ENCODE measurements at places on chromosomes 16 and 17. TPM values are rescaled to one million over a fixed set of nuclear protein-coding genes. Genes with fewer than 3 reads are reported as not detected.

GRCh38 chr16:57606847-57607501 lies 21.5 kb upstream of the ADGRG1 start:
- no peak for DNase-seq

GRCh38 chr16:924063-924462 lies 46.7 kb downstream of the LMF1 start:
- no peak for DNase-seq

The CCL5 gene
- total RNA-seq = not detected

- DNase-seq = no peak
Observed at GRCh38 chr16:50011707-50012106, 13.3 kb upstream of the CNEP1R1 start.

DNA sequence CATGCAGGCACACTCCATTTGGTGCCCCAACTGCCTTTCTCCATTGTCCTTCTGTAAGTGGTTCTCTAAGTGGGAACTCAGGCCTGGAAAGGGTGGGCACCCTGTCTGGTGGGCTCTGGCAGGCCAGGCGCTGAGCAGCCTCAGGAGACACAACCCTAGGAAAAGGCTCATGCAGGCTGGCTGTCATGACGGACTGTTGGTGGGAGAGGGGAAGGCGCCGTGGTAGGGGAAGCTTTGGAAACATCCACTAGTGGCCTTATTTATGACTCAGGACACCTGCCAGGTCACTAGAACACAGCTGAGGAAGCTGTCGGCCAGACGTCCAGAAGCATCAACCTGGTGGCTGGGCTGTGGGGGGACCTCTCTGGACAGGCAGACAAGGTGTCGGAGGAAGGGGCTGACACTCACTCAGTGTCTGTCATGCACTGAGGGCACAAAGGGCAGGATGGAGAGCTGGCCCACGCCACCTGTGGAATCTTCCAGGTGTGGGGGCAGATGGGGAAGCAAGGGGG lies 216.0 kb downstream of the SEC14L1 start:
- no peak for DNase-seq

The C1QTNF1 gene
- total RNA-seq = 0.15 TPM

DNA sequence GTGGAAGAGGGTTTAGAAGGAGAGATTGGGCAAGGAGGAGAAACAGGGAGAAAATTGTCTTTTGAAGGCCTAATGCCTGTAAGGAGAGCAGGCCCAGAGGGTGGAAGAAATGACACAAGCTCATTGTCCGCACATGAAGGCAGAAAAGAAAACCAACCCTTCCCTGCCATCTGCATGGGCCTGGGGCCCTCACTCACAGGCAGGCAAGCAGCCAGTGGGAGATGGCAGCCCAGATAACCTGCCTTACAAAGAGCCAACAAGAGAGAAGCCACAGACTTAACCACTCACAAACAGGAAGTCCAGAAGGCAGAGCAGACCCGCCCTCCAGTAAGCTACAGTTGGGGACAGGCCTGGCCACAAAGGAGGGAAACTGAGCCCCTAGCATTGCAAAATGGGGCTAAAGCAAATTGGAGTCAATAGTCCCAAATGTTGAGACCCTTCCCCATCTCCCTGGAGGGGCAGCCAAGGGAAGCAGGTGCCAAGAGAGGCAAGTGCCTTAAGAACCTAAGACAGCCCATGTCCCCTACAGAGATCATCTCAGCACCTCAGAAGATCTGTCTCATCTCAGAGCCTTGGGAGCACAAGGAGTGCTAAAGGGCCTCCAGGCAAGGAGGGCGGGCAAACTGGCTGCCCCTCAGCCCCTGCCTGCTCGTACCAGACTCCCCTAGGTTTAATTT lies 7.3 kb upstream of the TSPOAP1 start:
- DNase-seq = no peak

DNA sequence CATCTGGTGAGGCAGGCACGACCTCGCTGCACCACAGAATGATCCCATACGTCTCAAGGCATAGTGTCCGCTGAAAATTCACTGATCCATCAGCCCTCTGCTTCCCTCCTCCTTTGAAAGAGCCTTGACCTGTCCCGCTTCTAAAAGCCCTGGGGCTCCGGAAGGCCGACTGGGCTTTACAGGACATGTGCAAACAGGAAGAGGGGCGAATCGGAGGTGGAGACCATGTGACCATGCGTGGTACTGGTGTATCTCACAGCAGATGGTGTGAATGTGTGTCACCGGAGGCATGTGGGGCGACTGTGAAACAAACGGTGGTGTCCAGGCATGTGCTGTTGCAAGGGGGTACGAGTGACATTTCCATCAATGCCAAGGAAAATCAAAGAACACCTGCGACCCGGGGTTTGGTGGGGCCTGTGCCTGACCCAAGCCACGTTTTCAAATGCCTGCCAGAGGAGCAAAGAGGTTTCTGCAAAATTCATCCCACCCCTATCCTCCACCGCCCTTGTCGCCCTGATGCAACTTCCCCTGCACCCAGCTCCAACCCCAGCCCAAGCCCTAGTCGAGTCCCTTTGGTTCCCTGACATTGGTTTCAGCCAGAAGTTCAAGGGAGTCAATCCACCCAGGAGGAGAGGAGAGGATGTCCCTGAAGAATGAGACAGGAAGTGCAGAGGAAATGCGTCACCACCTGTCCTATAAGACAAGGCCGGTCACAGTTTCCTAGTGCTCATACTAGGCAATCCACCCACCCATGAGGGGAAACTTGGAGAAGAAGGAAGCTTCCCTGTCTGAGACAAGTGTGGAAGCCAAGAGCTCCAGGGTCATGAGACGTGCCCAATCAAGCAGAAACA lies 5.9 kb upstream of the KCNJ18 start:
- no peak for DNase-seq

DNA sequence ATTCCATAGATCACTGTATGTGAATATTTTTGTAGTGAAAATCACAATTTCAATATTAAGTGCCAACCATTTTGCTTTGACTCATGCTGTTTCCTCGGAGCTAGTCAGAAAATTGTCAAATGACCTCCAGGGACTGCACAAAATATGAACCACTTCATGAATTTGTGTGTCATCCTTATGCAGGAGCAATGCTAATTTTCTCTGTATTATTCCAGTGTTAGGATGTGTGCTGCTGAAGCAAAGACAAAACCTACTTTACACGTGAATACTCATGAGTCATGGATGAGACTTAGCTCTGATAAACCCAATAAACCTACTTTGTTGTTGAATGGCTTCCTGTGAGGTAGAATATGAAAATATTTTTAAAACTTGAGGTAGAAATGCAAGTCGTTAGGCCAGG lies 65.2 kb downstream of the SHCBP1 start:
- DNase-seq = no peak

- DNase-seq = no peak
Observed at GRCh38 chr17:18280766-18281371, 20.4 kb downstream of the MIEF2 start.

DNA sequence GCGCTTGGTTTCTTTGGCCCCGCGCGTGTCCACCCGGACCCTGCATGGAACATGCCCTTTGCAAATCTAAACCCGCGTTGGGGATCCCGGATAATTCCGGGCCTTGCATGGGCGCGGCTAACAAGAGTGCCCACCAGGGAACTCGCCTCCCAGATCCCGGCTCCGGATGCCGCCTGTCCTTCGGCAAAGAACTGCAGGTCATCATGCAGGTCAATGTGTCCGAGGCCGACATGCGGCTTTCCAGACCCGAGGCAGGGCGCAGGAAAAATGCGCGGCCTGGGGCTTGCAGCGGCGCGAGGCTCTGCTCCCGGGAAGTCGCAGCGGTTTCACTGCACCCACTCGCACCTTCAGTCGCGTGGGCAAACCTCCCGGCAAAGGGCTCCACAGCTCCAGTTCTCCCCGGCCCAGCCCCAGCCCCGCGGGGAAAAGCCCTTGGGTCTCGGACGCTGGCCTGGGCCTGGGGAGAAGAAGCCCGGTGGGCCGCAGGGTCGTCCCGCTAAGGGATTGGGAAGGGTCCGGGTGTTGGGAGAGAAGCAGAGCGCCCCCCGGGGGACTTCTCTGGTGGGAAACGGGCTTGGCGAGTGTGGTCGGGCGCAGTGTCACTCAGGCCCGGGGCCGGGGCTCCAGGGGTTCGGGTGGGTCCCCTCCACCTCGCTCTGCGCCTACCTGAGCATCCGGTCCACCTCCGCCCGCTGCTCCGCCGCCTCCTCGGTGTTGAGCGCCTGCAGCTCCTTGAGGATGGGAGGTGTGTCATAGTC lies 805 bp downstream of the HNF1B start:
- DNase-seq = peak; percentile 62

DNA sequence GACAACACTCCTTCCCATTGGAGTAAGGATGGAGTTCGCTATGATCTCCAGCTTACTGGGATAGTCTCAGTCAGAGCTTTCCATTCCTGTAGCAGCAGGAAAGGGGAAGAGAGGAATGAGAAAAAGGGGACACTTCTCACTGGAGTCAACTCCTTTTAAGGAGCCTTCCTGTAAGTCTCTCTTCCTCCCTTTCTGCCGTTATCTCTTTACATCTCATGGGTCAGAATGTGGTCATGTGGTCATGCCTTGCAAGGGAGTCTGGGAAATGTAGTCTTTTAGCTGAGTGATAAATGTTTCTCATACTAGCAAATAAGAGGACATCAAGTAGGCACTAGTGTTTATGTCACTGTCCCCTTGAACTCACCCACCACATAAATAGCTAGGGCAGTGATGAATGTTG lies 227.3 kb downstream of the HAPSTR1 start:
- DNase-seq = no peak

GRCh38 chr16:31214708-31215286 lies 878 bp downstream of the TRIM72 start:
- DNase-seq = peak; percentile 41

DNA sequence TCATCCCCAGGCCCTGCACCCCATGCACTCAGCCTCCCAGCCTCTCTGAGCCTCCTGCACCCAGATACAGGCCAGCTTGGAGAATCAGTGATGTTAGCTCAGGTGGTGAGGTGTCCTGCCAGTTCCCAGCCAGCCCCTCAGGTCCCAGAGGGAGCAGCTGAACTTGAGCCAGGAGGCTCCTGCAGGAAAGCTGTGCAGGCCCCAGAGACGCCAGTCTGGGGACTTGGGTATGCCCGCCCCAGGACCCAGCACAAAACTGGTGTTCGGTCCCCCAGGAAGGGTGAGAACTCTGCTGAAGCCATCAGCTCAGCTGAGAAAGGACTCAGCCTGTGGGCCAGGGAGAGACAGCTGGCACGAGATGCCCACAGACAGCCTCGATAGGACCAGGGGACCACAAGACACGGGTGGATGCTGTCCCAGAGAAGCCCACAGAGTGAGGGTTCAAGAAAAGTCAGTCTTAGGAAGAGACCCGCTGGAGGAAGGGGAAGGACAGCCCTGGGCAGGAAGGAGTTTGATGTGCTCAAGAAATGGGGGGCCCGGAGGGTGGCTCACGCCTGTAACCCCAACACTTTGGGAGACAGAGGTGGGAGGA lies 11.0 kb downstream of the ENDOV start:
- DNase-seq = no peak

DNA sequence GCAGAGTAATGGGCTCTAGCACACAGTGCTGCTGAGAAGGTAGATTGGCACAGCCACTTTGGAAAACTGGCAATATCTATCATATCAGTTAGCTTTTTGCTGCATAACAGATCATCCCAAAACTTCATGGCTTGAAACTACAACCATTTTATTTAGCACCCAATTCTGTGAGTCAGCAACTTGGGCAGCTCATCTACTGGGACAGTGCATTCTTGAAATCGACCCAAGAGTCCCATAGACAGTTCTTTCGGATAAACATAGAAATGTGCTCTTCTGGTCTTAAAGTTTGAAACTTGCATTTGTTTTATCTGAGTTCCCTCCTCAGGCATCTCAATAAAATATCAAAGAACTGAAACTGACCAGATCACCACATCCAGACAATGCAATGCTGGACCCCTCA lies 76.7 kb downstream of the CEP112 start:
- no peak for DNase-seq

The NXN gene
- total RNA-seq = 177 TPM

GRCh38 chr17:1512351-1512750 lies 4.1 kb downstream of the INPP5K start:
- DNase-seq = no peak

DNA sequence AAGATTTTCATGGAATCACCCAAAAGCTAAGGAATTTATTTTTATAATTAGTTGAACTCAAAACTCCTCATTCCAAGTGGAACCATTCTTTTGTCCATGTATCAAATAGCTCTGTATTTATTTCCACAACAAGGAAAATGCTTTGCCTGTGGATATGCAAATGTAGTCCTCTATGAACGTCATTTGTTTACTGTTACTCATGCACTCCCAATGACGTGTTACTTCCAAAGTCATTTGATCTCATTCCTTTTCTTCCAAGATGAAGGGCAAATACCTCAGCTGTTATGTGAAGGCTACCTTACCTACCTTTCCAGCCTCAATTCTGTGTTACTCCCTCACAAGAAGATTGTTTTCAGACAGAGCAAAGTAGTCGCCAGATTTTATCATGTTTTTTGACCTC lies 83.7 kb downstream of the ITFG1 start:
- no peak for DNase-seq

GRCh38 chr17:15397620-15398019 lies 56.2 kb upstream of the TEKT3 start:
- no peak for DNase-seq
